ENCODE measurements at places on chromosomes 1 and 21. TPM values are rescaled to one million over a fixed set of nuclear protein-coding genes. Genes with fewer than 3 reads are reported as not detected.

Gene DPT
- polyA plus RNA-seq = not detected

Gene CFH
- 0.17 TPM for polyA plus RNA-seq

Gene MTARC1
- 7.8 TPM for polyA plus RNA-seq

Gene NOTCH2
- 6.9 TPM for polyA plus RNA-seq

Gene GCSAML
- polyA plus RNA-seq = 0.06 TPM

Gene RC3H1
- 8.2 TPM for polyA plus RNA-seq

Gene RHBG
- polyA plus RNA-seq = not detected

Gene TSPEAR
- not detected for polyA plus RNA-seq

Gene ZBTB21
- 11.6 TPM for polyA plus RNA-seq

Measured in Purkinje cell (primary cell).